GM04503 (cell line): ENCODE measurements at places on chromosomes 11 and 22.
A peak's percentile ranks its signal among the peaks of the same experiment; 100 is the strongest.

GRCh38 chr11:6544921-6545850, 48.1 kb downstream of the DNHD1 start:
- no peak for DNase-seq

DNA sequence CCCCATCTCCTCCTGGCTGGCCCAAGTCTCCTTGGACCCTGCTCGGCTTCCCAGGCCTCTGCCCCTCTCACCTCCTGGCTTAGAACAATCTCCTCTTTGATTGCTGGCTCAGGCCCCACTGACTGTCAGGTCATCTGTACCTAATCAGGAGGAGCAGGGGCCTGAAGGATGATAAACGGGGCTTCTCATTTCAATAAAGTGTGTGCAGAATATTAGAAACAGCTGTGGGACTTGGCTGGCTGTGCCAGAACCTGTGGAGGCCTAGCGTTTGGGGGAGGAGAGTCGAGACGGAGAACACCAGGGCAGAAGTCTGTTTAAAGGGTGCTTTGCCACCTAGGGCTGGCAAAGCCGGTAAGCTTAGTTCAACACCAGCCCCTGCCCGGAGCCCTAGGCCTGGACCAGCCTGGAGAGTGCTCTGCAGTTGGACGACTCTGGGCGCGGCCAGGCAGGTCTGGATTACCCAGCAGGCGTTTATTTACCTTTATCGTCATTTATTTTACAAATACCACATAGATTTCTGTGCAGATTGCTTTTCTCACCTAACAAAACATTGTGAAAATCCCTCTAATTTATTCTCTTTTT, 10.1 kb upstream of the VSIG10L2 start:
- DNase-seq = no peak

- no peak for DNase-seq
Measured at GRCh38 chr22:22920910-22921550, 33.4 kb downstream of the IGLL5 start.

GRCh38 chr22:24265734-24266133, 4.9 kb upstream of the SPECC1L start:
- no peak for DNase-seq

DNA sequence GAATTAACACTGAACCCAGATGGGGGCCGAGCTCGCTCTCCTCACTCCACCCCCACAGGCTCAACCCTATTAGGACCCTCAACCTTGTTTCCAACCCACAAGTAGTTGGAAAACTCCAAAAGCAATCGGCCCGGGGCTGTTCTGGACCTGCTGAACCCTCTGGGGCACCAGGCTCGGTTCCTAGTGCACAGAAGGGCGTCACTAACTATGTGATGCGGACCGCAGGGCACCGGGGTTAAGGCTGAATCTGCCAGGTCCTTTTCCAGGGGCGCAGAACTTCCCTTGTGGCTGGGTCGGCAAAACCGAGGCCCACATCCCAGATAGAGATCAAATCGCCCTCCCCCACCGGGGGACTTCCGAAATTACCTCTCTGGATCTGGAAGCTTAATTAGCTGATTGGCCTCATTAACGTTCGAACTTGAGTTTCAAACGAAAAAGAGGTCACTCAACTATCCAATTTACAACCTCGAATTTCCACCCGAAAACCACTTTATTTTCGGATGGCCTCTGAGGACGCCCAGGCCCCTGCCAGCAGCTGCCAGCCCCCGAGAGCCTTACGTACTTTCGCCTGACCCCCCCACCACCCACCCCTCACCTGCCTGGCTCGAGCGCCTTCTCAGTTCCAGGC, 1.7 kb downstream of the SHANK2 start:
- no peak for DNase-seq

GRCh38 chr11:6505577-6506240, 8.6 kb downstream of the DNHD1 start:
- peak; percentile 43 for DNase-seq

GRCh38 chr11:18243783-18244362, 4.6 kb downstream of the SAA2 start:
- peak; percentile 11 for DNase-seq
